ENCODE measurements at places on chromosomes 11 and 22. TPM values are rescaled to one million over a fixed set of nuclear protein-coding genes. Genes with fewer than 3 reads are reported as not detected.

GRCh38 chr22:49119551-49119952 lies 708.1 kb downstream of the BRD1 start:
- H3K36me3 ChIP-seq = no peaks in the 10 kb centered on the region
- no peaks in the 10 kb centered on the region for H3K27me3 ChIP-seq
- DNase-seq = peak; percentile 81
- H3K4me1 ChIP-seq = peaks cover 16% of the 10 kb centered on the region
- no peak overlapping the region for H3K4me3 ChIP-seq

Gene TMEM121B
- 7.9 TPM for total RNA-seq

DNA sequence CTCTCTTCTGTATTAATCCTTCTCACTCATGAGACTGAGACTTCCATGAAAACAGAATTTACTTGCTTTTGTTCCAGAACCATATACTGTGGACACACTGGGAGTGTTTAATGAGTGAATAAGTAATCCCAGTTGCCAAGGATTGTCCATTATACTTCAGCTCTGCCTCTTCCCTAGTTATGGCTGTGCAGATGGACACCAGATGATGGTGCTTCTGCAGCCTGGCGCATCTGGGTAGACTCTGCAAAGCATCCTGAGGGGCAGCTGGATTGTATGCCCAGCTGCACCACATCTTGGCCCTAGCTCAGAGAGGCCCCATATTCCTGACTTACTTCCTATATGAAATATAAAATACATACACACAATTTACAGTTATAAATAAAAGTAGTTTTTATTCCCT lies 43.5 kb downstream of the DBX1 start:
- no peak for DNase-seq
- H3K36me3 ChIP-seq = peaks cover 8% of the 10 kb centered on the region
- H3K27me3 ChIP-seq = no peaks in the 10 kb centered on the region
- no peak overlapping the region for H3K27ac ChIP-seq
- no peaks in the 10 kb centered on the region for H3K4me1 ChIP-seq

- no peaks in the 10 kb centered on the region for H3K36me3 ChIP-seq
- H3K4me3 ChIP-seq = peak within 1 kb of the TSS; percentile 49
- peaks cover 9% of the 10 kb centered on the region for H3K27me3 ChIP-seq
These were observed at the start of gene HTR3A for GRCh38 chr11:113974741-113975470. HTR3A (plus strand) TSS chr11:113975108; CDS start chr11:113975326, 218 bp downstream.

Gene TRPC6
- 5.1 TPM for total RNA-seq

DNA sequence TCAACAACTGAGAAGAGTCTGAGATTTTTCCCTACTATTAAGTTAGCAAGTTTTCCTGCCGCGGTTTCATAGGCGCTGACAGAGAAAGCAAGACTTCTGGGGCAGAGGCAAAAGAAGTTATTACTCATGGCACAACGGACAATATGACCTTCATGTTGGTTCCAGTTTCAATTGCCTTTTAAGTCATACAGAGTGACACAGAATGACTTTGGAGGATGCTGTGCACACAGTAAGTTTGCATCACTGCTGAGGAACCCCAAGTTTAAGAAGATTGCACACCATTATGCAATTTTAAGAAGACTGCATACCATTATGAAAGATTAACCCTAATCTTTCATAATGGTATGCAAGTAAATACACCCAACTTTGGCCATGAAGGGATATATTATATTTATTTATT lies 626.5 kb upstream of the CHORDC1 start:
- no peak for DNase-seq
- no peak overlapping the region for H3K4me3 ChIP-seq

DNA sequence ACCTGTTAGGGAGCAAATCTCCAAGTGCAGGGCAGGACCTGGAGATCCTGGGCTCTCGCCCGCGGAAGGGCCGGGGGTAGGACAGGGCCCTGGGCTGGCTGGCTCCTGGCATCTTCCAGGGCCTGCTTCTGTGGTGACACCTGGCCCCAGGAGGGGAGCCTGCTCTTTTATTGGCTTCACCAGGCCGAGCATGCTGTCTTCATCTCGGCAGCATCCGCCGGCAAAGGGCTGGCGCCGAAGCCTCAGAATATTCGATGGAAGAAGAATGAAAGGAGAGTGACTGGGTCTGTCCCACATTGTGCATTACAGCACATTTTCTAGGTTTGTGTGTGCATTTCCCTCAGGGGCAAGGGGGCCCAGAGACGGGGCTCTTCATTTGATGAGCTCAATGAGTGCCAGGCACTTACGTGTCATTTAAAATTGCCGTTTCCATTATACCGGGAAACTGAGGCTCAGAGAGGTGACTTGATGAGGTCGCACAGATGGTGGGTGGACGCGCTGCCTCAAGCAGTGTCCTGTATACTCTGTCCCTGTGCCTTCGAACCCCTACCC lies 70.0 kb downstream of the RBX1 start:
- no peak overlapping the region for H3K27ac ChIP-seq
- no peaks in the 10 kb centered on the region for H3K36me3 ChIP-seq
- peak; percentile 70 for DNase-seq
- peaks cover 6% of the 10 kb centered on the region for H3K4me1 ChIP-seq

- H3K4me3 ChIP-seq = peak overlapping the region; percentile 77
- H3K27ac ChIP-seq = peak overlapping the region; percentile 69
- no peaks in the 10 kb centered on the region for H3K36me3 ChIP-seq
- DNase-seq = peak; percentile 99
These were observed 37.3 kb upstream of the RBFOX2 start for GRCh38 chr22:36065775-36066544.

DNA sequence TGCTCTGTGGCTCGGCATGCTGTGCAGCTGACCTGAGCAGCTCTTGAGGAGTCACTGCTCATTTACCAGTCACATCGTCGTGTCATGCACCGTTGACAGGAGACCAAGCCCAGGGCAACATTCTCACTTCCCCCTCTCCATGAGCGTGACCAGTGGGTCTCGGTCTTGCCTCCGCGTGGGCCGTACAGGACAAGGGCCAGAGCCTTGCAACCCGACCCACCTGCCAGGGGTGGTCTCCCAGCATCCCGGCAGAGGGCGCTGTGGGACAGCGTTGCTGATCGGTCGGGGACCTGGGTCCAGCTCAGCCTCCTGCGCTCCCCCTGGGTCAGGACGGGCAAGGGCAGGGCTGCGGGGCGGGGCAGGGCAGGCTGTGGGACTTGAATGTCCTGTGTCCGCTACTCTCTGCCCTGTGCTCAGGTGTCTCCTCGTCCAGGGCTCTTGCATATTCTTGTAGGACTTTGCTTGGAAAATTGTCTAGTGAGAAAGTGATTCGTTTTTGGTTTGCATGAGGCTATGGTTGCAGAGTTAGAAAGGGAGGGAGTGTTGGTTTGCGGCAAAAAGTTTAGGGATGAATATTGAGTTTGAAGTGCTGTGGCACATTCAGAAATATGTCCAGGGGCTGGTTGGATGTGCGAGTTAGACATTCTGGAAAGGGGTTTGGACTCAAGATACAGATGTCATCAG lies 16.2 kb downstream of the EIF4G2 start:
- no peaks in the 10 kb centered on the region for H3K4me1 ChIP-seq
- peaks cover 7% of the 10 kb centered on the region for H3K27me3 ChIP-seq
- H3K36me3 ChIP-seq = peaks cover 15% of the 10 kb centered on the region
- H3K27ac ChIP-seq = no peak overlapping the region
- H3K4me3 ChIP-seq = no peak overlapping the region

Gene TMEM191B
- 2.4 TPM for total RNA-seq

Gene HBG2
- total RNA-seq = not detected

GRCh38 chr11:111231836-111232235 lies 13.7 kb upstream of the POU2AF2 start:
- DNase-seq = no peak
- H3K4me3 ChIP-seq = no peak overlapping the region
- no peak overlapping the region for H3K27ac ChIP-seq
- H3K27me3 ChIP-seq = peaks cover 9% of the 10 kb centered on the region
- no peaks in the 10 kb centered on the region for H3K36me3 ChIP-seq
- H3K4me1 ChIP-seq = no peaks in the 10 kb centered on the region

- peak; percentile 39 for DNase-seq
- H3K4me1 ChIP-seq = no peaks in the 10 kb centered on the region
- H3K4me3 ChIP-seq = no peak overlapping the region
- H3K27me3 ChIP-seq = peaks cover 7% of the 10 kb centered on the region
- H3K36me3 ChIP-seq = no peaks in the 10 kb centered on the region
These were observed 35.7 kb upstream of the MUC5AC start for GRCh38 chr11:1121813-1122663.

- no peak for DNase-seq
- H3K27ac ChIP-seq = no peak overlapping the region
- no peaks in the 10 kb centered on the region for H3K27me3 ChIP-seq
- H3K4me1 ChIP-seq = no peaks in the 10 kb centered on the region
- H3K36me3 ChIP-seq = peaks cover 3% of the 10 kb centered on the region
These were observed 62.6 kb downstream of the METTL15 start for GRCh38 chr11:28170759-28171158.

DNA sequence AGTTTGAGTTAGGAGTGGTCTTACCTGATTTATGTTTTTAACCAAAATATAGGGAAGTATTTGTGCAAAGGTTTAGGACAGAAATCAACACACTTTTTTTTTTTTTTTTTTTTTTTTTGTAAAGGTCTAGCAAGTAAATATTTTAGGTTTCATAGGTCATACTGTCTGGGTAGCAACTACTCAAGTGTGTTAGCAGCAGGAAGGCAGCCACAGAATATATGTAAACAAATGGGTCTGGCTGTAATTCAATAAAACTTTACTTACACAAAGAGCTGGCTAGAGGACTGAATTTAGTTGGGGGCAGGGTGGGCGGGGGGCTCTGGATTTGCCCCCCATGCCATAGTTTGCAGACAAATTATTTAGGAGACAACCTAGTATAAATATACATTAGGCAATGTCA lies 510.4 kb downstream of the NELL1 start:
- no peak overlapping the region for H3K4me3 ChIP-seq
- no peaks in the 10 kb centered on the region for H3K36me3 ChIP-seq
- no peak overlapping the region for H3K27ac ChIP-seq

DNA sequence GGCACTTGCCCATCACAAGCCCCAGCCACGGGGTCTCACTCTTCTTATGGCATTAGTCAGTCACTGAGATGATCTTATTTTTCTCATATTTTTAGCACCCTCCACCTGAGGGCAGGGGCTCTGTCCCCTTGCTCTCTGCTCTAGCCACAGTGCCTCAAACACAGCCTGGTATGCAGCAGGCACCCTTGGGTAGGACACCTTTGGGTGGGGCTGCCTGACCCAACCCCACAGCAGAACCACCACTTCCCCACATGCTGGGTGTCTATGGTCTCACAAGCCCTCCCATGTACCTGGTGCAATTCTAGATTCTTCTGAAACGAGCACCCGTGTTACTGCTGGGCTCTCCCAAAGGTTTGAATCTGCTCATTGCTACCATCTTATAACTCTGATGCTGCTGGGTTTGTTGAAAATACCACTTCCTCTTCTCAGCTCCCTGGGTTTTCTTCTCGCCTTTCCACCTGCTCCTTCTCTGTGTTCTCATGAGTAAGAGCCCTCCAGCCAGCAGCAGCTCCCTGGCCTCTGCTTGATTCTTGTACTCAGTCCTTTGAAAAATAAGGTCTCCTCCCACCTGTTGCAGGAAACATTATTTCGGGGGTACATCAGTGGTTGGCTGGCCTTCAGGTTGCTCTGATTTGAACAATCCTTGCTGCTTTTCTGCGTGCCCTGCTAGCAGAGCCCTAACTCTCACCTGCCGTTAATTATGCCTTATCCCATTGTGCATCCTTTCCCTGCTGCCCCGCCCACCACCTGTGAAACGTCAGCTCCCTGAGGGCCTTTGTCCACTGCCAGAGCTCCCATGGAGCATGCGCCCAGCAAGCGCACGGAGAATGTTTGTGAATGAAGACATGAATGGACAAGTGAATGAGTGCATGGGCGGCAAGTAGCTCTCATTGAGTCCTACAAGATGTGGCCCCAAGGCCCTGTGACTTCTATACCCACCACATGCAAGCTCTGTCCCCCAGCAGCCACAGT lies 1181.6 kb downstream of the TBC1D22A start:
- no peaks in the 10 kb centered on the region for H3K27me3 ChIP-seq
- no peaks in the 10 kb centered on the region for H3K4me1 ChIP-seq
- no peak for DNase-seq
- H3K4me3 ChIP-seq = no peak overlapping the region
